ENCODE measurements at places on chromosomes 3 and 15.
A peak's percentile ranks its signal among the peaks of the same experiment; 100 is the strongest.

DNA sequence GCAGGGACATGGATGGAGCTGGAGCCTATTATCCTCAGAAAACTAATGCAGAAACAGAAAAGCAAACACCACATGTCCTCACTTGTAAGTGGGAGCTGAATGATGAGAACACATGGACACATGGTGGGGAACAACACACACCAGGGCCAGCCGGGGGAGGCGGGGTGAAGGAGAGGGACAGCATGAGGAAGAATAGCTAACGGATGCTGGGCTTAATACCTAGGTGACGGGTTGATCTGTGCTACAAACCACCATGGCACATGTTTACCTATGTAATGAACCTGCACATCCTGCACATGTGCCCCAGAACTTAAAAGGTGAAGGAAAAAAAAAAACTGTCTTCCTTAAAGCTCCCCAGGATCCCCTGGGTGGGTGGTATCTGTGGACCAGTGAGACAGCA, 87.1 kb downstream of the ADAMTS17 start:
- DNase-seq = no peak

DNA sequence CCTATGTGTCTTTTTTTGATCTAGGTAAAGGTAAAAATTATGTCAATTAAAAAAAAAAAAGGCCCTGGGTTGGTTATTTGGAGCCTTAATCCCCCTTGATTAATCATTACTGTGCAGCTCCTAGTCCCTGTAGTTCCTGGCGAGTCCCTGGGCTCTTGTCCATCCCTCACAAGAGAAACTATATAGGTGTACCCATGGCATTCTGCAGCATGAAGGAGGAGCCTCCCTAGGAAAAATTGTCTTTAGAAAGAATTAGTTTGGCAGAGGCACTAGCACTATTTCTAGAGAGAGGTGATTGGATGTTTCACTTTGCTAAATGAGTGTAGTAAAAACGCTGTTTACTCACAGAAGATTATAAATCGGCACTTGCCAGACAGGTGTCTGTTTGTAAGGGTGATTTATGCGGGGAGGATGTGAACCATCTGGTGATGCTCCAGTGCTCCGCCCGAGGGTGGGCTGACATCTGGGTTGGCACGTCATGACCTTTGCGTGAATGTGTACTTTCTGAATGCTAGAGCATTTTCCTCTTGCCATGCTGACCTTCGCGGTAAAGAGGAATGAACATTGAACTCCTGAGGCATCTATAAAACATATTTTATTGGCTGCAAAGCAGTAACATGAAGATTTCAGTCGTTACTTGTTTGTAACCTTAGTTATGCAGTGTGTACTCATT, 12.6 kb downstream of the PLCL2 start:
- DNase-seq = peak; percentile 36

DNA sequence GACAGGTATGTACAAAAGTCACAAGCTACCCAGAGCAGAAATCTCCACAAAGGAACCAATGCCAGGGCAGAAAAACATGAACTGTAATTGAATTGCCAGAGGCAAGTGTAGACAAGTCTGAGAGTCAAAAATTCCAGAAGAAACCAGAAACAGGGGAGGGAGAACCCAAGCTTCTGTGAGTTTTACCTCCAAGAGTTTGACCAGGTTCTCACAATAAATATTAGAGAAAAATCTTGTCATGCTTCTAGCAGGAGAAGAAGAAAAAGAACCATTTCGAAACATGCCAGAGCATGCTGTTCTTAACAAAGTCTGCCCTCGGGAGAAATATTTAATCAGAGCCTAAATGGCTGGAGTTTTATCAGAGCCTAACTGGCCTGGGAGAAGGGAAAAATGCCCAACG, 32.5 kb upstream of the AP3B2 start:
- no peak for DNase-seq

GRCh38 chr3:49535971-49536874, 18.1 kb upstream of the BSN start:
- DNase-seq = no peak

DNA sequence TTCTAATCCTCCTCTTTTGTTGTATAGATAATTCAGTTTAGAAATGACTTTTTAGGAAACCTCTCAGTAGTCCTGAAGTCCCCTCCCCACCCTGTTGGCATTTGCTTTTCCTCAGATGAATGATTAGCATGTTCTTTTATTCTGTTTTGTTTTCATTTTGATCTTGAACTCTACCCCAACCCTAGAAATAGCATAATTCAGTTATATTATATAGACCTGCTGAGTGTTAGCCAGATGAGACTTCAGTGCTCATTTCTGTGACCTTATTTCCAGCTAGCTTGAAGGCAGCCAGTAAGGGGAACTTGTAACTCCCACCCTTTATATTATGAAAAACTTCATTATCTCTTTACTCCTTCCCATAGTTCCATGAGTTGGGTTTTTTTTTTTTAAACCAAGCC, 41.2 kb downstream of the SNRK start:
- DNase-seq = no peak

DNA sequence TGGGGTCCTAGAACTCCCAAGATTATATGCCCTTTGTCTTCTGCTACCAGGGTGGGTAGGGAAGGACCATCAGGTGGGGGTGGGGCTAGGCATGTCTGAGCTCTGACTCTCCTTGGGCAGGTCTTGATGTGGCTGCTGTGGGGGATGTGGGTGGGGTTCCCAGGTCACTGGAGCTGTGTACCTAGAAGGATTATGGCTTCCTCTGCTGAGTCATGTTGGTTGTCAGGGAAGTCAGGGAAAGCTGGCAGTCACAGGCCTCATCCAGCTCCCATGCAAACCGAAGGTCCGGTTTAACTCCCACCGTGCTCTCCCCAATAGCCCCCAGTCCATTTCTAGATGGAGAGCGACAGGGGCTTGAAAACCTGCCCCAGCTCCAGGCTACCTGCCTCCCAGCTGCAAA, 35.2 kb downstream of the EID1 start:
- DNase-seq = no peak

- DNase-seq = no peak
Measured at GRCh38 chr3:177936721-177937120, 599.5 kb upstream of the KCNMB2 start.

- no peak for DNase-seq
Measured at GRCh38 chr3:41872157-41872556, 89.7 kb downstream of the ULK4 start.
